BE2C (cell line): ENCODE measurements at places on chromosomes 11 and 22.

- no peak for DNase-seq
Measured at GRCh38 chr22:50143096-50143495, 27.4 kb upstream of the PANX2 start.

DNA sequence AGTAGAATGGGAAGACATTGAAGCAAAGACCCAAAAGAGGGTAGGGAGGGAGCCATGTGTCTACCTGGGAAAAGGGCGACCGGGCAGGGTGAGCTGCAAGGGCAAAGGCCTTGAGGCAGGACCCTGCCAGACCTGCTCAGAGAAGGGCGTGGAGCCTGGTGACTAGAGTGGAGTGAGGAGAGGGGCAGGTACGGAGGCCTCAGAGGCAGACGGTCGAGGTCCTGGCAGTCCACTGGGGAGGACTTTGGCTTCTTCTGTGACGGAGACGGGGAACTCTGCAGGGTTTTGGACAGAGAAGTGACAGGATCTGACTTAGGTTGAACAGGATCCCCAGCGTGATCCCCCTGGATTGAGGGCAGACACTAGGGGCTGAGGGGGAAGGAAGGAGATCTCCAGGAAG lies 12.9 kb downstream of the RIBC2 start:
- no peak for DNase-seq

DNA sequence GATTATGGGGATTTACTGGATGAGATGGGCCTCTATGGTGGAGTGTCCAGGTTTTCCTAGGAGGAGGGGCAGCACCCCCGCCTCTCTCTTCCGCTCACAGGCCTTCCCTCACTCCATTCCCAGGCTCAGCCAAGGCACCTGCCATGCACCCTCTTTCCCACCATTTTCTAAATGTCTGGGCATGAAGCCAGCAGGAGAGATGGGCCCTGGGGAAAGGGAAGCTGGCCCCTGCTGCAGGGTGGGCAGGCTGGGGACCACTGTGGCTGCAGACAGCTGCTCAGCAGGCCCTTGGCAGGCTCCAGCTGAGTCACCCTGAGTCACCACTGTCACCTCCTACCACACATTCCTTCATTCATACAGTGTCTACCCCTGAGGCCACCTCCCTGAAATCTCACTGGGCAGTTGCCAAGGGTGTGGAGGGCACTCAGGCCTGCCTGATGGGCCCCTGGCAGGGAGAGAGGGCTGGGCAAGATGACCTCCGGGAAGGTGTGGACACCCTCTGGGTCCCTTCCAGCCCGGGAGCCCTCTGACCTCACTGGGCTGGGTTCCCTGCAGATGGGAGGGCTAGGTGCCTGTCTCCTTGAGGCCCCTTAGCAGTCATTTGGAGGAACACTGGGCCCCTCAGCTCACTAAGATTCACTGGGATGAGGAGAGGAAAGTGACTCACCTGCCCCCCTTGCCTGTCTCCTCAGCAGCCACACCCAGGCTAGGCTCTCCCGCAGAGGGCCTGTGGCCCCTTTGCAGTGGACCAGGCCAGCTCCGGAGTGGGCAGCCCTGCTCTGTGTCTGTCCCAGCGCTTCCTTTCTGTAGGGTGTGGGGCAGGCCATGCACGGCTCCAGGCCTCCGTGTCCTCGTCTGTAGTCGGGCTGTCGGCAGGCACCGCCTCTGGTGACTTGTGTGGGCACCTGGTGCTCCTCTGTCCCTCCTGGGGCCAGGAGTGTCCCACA lies 7.8 kb downstream of the MYEOV start:
- DNase-seq, result peak; percentile 82

DNA sequence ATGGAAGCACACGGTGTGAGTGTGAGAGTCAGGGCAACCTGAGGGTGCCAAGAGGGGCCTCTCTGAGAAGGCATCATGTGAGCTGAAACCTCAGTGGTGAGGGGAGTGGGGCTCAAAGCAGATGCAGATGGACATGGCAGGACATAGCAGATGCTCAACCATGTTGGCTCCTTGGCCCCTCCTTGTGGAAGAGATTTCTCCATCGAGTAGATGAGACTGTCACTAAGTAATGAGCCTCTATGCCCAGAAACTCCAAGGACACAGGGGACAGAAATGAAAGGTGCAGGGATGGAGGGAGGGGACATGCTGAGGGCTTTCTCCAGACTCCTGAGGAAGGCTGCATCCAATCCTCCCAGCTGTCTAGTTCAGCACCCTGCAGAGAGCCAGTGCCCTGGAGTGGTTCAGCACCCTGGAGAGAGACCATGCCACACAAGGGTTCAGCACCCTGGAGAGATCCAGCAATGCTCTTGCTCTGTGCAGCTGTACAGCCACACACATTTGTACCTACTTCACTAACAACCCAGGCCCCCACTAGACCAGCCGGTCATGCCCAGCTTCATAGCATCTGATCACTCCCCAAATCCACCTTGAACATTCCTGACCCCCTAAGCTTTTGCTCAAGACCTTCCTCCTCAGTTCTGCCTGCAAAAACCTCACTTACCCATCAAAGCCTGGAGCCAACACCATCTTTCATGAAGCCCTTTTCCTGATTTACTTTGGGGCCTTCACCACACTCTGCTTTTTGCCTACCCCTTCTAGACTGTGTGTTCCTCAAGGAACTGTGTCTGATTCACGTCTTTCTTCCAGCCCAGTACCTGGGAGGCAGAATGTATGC lies 252.0 kb downstream of the CTTN start:
- no peak for DNase-seq

- DNase-seq, result no peak
Measured at GRCh38 chr11:131773626-131774025, 403.2 kb downstream of the NTM start.

DNA sequence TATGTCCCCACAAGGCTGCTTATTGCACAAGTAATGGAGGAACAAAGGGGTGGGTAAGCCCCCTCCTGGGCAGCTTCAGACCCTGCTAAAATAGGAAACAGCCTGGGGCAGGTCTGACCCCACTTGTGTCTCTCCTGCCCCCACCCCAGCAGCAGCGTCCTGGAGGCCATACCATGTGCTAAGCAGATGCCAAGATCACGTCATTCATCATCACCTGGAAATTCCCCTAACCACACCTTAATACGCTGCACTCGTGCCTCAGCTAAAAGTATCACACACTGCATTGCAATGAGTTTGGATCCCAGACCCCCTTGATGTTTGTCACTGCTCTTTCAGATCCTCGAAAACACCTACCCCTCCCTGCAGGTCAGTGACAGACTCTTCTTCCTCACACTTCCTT lies 27.8 kb upstream of the GGTLC2 start:
- no peak for DNase-seq

GRCh38 chr22:41758231-41758630 lies 42.2 kb upstream of the CCDC134 start:
- DNase-seq, result no peak

- no peak for DNase-seq
Measured at GRCh38 chr11:109267293-109268095, 154.5 kb upstream of the C11orf87 start.

- DNase-seq, result no peak
Measured at GRCh38 chr11:33667819-33668467, 32.7 kb downstream of the C11orf91 start.

DNA sequence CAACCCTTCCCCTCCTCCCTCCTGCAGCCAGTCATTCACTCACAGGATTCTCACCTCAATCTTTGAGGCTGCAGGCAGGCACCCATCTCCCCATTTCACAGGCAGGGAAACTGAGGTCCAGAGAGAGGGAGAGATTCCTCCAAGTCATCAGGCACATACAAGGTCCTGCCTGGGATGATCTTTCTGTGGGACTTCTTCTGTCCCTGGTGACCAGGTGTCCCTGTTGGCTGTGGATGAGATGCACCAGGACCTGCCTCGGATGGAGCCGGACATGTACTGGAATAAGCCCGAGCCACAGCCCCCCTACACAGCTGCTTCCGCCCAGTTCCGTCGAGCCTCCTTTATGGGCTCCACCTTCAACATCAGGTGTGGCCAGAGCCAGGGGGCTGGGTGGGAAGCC lies 7.8 kb downstream of the FTH1 start:
- DNase-seq, result no peak

- no peak for DNase-seq
Measured at GRCh38 chr11:131234221-131234620, 136.2 kb upstream of the NTM start.

DNA sequence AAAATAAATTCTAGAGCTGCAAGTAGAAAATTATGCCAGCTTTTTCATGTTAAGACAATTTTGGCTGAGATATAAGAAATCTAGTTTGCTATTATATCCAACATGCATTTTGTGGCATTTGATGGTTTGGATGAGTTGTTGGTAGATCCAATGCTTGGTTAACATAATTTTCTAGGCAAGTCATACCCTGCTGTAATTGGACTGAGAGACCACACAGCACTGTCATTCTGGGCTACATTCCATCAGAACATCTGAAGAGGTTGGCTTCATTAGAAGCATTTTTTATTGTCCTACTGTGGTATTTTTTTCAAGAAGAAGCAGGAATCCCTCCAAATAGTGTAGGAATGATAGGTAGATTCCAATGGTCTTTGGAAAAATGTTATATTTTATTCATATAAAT lies 561.0 kb downstream of the LUZP2 start:
- no peak for DNase-seq

- no peak for DNase-seq
Measured at GRCh38 chr11:98289617-98290263, 731.0 kb upstream of the CNTN5 start.

GRCh38 chr11:9222654-9223053 lies 42.5 kb downstream of the DENND5A start:
- DNase-seq, result no peak

DNA sequence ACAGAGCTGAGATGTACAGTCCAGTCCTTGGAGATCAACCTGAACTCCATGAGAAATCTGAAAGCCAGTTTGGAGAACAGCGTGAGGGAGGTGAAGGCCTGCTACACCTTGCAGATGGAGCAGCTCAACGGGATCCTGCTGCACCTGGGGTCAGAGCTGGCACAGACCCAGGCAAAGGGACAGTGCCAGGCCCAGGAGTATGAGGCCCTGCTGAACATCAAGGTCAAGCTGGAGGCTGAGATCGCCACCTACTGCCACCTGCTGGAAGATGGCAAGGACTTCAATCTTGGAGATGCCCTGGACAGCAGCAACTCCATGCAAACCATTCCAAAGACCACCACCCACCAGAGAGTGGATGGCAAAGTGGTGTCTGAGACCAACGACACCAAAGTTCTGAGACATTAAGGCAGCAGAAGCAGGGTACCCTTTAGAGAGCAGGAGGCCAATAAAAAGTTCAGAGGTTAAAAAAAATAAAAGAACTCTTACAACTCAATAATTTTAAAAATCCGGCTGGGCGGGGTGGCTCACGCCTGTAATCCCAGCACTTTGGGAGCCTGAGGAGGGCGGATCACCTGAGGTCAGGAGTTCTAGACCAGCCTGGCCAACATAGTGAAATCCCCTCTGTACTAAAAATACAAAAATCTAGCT lies 69.9 kb upstream of the RTL6 start:
- peak; percentile 70 for DNase-seq

GRCh38 chr11:1202776-1203504 lies 19.9 kb upstream of the MUC5B start:
- DNase-seq, result peak; percentile 63

DNA sequence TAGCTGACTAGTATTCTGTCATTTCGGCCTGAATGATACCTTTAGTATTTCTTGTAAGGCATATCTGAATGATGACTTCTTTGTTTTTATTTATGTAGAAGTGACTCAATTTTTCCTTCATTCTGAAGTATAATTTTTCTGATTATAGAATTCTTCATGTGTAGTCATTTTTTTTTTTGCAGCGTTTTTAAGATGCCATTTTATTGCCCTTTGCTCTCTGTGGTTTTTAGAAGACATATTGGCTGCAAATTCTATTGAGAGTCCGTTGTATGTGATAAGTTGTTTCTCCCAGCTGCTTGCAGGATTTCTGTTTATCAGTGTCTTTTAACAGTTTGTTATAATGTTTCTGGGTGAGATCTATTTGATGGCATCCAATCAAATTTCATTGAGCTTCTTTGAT lies 1224.8 kb downstream of the JRKL start:
- no peak for DNase-seq

DNA sequence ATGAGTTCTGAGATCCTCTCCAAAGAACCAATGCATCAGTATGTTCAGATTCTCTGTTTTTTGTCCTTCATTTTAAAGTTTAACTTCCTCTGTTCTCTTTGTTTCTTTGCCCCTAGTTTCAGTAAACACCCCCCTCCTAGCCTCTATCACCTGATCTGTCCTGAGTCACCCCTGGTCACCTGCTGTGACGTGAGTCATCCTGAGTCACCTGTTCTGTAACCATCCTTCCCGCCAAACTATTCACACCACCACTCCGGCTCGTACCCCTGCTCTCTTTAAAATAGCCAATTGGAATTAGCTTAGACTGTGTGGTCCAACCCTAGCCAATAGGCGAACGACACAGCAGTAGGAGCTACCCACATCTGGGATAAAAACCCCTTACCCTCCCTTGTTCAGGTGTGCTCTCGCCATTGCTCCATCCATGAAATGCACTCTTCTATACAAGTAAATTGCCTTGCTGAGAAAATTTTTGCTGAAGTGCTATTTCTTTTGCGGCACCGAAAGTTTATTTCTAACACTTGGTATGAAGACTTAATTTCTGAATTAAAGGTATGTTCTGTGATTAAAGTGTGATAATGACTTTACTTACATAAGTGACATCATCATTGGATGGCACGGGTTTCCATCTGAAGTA lies 318.4 kb downstream of the AASDHPPT start:
- DNase-seq, result no peak

DNA sequence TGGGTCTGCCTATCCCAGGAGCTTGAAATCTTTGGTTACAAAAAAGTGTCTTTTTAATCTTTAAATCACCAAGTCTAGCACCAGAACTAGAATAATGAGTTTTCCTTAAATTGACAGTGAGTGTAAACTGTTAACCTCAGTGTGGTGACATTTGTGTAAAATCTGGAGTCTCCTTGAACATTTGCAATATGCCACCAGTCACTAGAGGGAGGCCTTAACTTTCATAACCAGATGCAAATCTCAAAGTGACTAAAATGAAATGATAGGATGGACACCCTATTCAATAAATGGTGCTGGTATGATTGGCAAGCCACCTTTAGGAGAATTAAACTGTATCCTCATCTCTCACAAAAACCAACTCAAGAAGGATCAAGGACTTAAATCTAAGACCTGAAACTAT lies 8.3 kb upstream of the SCGB1D2 start:
- no peak for DNase-seq

DNA sequence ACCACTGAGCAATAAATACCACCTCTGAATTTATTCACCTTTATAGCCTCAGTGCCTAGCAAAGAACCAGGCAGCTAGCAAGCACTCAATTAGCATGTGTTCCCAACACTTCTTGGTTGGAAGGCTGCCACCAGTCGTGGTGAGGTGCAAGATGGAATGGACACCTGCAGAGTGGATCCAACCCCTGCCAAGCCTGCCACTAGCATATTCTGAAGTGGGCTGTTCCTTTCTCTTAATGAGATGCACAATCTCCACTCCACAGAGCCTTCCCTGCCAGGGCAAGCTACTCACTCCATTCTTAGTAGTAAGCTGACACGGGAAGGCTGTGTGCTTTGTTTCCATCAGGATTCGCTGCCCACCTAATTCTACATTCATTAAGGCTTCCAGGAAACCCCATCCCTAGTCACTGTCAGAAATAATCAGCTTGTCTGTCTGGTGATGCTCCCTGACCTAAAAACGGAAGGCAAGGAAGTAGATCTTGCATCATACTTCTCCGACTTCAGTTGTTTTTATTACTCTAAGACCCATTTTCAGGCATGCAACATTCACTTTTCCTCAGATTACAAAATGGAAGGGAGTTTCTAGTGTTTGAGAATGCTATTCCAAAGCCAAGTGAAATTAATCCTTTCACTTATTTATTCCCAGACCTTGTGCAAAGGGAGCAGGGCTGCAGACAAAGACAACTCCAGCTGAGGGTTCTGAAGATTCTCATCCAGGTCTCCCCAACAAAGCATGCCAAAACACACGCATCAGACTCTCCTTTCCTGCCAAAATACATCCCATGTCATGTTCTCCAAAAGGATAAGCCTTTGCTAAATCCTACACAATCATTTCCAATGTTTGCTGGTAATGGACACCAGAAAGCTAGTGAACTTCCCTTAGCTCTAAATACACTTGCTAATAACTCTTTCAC lies 128.0 kb downstream of the TENM4 start:
- no peak for DNase-seq
